Calu3 (cell line): ENCODE measurements at places on chromosomes 12 and 14. TPM values are rescaled to one million over a fixed set of nuclear protein-coding genes. Genes with fewer than 3 reads are reported as not detected.

DNA sequence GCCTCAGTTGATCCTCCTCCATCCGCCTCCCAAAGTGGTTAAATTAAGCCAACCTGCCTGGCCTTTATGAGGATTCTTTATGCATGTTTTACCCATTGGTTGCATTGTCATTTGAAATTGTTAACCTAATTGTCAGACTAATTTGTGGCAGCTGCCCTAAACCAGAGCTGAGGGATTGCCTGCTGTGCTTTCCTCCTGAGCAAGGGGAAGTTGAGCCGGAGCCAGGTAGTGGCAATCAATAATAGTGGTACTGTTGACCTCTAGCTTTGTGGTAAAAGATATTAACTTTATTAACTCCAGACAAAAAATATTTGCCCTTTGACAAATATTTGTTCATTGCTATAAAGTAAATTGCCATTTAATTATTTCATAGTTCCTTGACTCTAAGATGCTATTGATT is 5.6 kb upstream of the HEBP1 start:
- H3K4me3 ChIP-seq, result no peak overlapping the region
- H3K27me3 ChIP-seq, result peaks cover 96% of the 10 kb centered on the region
- peaks cover 9% of the 10 kb centered on the region for H3K36me3 ChIP-seq
- H3K4me1 ChIP-seq, result peaks cover 22% of the 10 kb centered on the region
- peak; percentile 70 for DNase-seq
- no peak overlapping the region for H3K27ac ChIP-seq

- H3K4me3 ChIP-seq, result no peak overlapping the region
- H3K4me1 ChIP-seq, result no peaks in the 10 kb centered on the region
- no peaks in the 10 kb centered on the region for H3K27me3 ChIP-seq
- H3K36me3 ChIP-seq, result peaks cover 21% of the 10 kb centered on the region
- H3K27ac ChIP-seq, result no peak overlapping the region
- DNase-seq, result no peak
Measured at GRCh38 chr14:75101491-75101890, 25.4 kb downstream of the NEK9 start.

- DNase-seq, result no peak
- peaks cover 80% of the 10 kb centered on the region for H3K36me3 ChIP-seq
Measured at GRCh38 chr12:108531929-108532848, 17.1 kb downstream of the FICD start.

DNA sequence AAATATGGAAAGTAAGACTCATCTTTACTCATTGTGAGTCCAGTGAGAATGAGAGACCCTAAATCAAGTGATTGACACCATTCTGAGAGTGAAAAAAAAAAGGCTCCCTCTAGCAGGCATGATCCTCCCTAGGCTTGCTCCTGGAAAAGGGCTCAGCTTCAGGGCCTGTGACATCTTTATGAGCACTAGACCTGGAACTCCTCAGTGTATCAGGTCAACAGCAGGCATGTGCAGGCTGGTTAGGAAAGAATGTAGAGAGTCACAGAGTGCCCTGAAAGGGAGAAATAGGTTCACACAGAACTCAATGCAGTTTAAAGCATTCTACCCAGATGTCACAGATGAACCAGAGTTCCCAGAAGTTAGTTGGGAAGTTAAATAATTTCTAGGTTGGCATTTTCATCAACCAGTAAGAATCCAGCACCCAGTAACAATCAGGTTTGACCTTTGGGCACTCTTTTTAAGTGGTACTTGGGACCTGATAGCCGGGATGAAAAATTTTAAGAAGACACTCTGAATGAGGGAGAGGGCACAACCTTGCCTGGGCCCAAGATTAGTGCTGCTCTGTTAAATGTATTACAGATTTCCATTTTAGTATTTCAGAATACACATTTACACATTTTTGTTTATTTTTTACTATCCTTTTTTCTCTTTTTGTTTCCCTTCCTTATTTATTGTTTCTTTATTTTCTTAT is 828.8 kb downstream of the C12orf50 start:
- H3K27ac ChIP-seq, result no peak overlapping the region
- no peak for DNase-seq
- no peak overlapping the region for H3K4me3 ChIP-seq
- H3K36me3 ChIP-seq, result no peaks in the 10 kb centered on the region
- no peaks in the 10 kb centered on the region for H3K27me3 ChIP-seq

DNA sequence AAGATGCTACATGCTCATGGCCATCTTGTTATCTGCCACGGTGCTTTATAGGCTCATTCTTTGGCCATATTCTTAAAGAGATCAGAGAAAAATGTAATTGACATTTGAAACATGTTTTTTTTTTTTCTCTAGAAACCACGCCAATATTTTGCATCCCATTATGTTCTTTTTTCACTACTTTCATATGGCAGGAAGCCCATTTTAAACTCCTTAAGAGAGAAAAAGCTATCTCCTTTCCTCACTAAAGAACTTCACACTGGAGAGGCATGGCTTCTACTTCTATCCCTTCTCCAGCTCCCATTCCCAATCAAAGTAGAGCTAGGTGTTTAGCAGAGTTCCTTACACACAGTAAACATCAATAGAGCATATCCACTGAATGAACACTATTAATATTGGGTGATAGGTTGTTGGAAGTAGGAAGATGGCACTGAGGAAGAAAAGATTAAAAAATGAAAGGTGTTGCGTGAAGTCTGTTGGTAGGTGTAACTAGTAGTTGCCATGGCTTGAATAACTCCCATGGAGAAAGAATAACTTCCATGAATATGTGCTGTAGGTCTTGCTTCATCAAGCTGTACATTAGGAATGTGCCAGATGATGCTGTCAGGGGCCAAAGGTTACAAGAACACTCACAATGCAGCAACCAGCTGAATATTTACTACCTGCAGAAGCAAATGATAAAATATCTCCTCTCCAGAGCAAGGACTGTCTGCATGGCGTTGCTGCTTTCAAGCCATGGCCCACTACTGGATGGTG is 178.8 kb downstream of the STXBP6 start:
- no peaks in the 10 kb centered on the region for H3K36me3 ChIP-seq
- no peaks in the 10 kb centered on the region for H3K27me3 ChIP-seq
- peaks cover 17% of the 10 kb centered on the region for H3K4me1 ChIP-seq
- no peak for DNase-seq

DNA sequence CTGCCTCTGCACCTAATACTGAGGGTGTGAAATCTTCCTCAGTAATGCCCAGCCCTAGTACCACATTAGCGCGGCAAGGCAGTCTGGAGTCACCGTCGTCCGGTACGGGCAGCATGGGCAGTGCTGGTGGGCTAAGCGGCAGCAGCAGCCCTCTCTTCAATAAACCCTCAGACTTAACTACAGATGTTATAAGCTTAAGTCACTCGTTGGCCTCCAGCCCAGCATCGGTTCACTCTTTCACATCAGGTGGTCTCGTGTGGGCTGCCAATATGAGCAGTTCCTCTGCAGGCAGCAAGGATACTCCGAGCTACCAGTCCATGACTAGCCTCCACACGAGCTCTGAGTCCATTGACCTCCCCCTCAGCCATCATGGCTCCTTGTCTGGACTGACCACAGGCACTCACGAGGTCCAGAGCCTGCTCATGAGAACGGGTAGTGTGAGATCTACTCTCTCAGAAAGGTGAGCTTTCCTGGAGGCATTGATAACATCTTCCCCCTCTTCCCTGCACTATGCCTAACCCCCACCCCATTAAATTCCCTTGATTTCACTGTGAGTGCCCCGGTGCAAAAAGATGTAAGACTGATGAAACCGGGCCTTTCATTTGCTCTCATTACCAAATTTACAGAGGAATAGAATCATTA is 291.4 kb downstream of the NAV3 start:
- H3K4me3 ChIP-seq, result no peak overlapping the region
- no peak overlapping the region for H3K27ac ChIP-seq
- H3K36me3 ChIP-seq, result no peaks in the 10 kb centered on the region
- DNase-seq, result no peak
- no peaks in the 10 kb centered on the region for H3K27me3 ChIP-seq
- peaks cover 10% of the 10 kb centered on the region for H3K4me1 ChIP-seq

DNA sequence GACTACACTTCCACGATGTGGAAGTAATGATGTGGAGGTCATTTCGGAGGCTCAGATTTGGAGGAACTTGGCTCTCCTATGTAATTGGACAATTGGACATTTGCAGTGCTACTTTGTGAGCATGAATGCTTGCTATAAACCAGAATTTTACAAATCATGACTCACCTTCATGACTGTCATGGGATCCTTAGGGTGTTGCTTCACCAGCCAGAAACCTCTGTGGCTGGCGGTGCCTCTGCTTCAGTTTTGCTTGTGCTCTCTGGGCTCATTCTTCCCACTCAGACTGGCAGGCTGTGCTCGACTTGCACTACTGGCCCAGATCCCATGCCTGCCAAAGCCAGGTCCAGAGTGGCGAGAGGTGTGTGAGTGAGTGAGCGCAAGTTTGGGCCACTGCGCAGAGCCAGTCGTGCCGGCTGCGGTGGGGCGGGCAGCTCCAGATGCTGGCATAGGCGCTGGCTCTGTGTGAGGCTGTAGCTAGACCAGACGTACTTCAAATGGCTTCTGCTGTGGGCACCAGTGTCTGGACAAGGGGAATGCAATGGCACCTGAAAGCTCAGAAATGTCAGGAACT is 387.8 kb downstream of the AEBP2 start:
- DNase-seq, result no peak
- no peak overlapping the region for H3K27ac ChIP-seq
- no peaks in the 10 kb centered on the region for H3K36me3 ChIP-seq
- no peaks in the 10 kb centered on the region for H3K4me1 ChIP-seq
- H3K27me3 ChIP-seq, result no peaks in the 10 kb centered on the region

GRCh38 chr12:77746096-77746495 is 84.6 kb upstream of the NAV3 start:
- H3K27me3 ChIP-seq, result no peaks in the 10 kb centered on the region
- no peaks in the 10 kb centered on the region for H3K36me3 ChIP-seq
- peaks cover 20% of the 10 kb centered on the region for H3K4me1 ChIP-seq
- H3K4me3 ChIP-seq, result no peak overlapping the region
- H3K27ac ChIP-seq, result peak overlapping the region; percentile 24
- peak; percentile 40 for DNase-seq

DNA sequence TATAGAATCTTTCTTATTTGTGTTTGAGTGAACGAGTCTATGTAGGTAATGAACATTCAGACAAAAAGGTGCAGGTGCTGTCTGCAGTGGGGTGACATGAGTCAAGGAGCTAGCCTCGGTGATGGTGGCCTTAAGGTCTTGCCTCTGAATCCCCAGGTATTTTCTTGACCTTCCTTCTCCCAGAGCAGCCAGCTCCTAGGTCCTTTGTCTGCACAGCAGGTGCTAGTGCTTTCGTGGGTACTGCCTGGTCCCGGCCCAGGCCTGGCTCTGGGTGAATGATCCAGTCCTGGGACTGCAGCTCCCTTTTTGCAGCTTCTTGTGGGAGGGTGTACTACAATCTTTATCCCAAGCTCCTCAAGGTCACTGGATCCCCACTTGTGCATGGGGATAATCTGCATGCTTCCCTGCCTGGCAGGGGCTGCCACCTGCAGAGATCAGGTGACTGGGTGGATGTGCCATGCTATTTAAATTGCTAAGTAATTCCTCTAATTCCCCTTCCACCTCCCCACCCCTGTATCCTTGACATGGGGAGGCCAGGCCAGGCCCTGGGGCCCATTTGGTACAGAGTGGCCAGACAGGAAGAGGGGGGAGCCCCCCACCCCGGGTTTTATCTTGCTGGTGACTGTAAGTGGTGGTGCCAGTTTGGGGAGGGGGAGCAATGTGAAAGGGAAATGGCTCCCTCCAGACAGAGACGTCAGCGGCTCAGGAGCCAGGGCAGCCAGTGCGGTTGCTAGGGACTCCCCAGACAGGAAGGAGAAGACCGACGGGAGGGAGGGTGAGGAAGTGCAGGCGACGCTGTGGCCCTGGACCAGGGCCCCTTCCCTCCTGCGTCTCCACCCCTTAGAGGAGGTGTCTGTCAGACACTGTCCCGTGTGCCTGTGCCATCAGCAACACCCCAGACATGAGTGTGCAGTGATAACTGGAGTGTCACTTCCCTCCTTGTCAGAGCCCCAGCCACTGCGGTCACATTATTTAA is 6.7 kb downstream of the VASH1 start:
- no peaks in the 10 kb centered on the region for H3K4me1 ChIP-seq
- no peak overlapping the region for H3K4me3 ChIP-seq
- no peak overlapping the region for H3K27ac ChIP-seq

- no peaks in the 10 kb centered on the region for H3K27me3 ChIP-seq
- no peaks in the 10 kb centered on the region for H3K36me3 ChIP-seq
- H3K4me1 ChIP-seq, result peaks cover 8% of the 10 kb centered on the region
- H3K4me3 ChIP-seq, result no peak overlapping the region
- no peak overlapping the region for H3K27ac ChIP-seq
Measured at GRCh38 chr12:71392521-71393145, 47.0 kb upstream of the LGR5 start.

DNA sequence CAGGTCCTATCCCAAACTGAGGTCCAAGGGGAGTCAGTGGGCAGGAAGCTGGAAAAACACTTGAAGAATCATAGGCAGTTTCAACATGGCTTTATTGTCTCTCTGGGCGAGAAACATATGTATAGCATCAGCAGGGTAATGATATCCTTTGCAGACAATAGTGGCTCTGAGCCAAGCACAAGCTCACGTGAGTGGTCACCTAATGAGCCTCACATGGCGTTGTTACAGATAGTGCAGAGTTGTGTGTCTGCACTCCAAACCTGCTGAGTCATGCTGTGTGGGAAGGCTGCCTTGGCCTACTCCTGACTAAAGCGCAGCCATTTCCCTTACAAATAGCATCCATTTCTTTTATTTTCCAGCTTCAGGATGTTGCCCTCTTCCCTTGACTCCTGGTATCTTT is 105.2 kb upstream of the SYT1 start:
- no peaks in the 10 kb centered on the region for H3K4me1 ChIP-seq
- DNase-seq, result no peak
- H3K36me3 ChIP-seq, result no peaks in the 10 kb centered on the region

The DICER1 gene
- 53.8 and 58.7 TPM in 2 replicates for total RNA-seq

The NXPH4 gene
- 2.0 and 4.1 TPM in 2 replicates for total RNA-seq

The OR4N5 gene
- total RNA-seq, result not detected in 2 replicates

The AVPR1A gene
- 0.66 and 0.98 TPM in 2 replicates for total RNA-seq

The RFX4 gene
- total RNA-seq, result 0.27 TPM in 1 of 2 replicates, not detected in the other

The FOS gene
- 149 and 183 TPM in 2 replicates for total RNA-seq

The SLC7A8 gene
- 0.29 TPM in 1 of 2 replicates, not detected in the other for total RNA-seq
